ENCODE measurements at places on chromosomes 16 and 17. TPM values are rescaled to one million over a fixed set of nuclear protein-coding genes. Genes with fewer than 3 reads are reported as not detected.

SDR42E1 gene
- total RNA-seq = under 0.01 TPM

ERN2 gene
- not detected for total RNA-seq

NOTUM gene
- 0.25 TPM for total RNA-seq

TSPAN10 gene
- total RNA-seq = 0.25 TPM

RGS9 gene
- total RNA-seq = 13.8 TPM

EIF5A gene
- total RNA-seq = 115 TPM

CCL17 gene
- total RNA-seq = not detected

SOX8 gene
- total RNA-seq = 21.6 TPM

TBC1D3C gene
- under 0.01 TPM for total RNA-seq

CD300LB gene
- under 0.01 TPM for total RNA-seq

CACNG1 gene
- total RNA-seq = 0.25 TPM

AOC2 gene
- total RNA-seq = 0.49 TPM

AANAT gene
- not detected for total RNA-seq

ZNF469 gene
- total RNA-seq = 0.74 TPM

C17orf107 gene
- 3.7 TPM for total RNA-seq

KRT15 gene
- total RNA-seq = 0.25 TPM

CDH11 gene
- 149 TPM for total RNA-seq

PMP22 gene
- total RNA-seq = 9.1 TPM

RBFOX1 gene
- 68.8 TPM for total RNA-seq

CCL5 gene
- total RNA-seq = not detected

MT1A gene
- total RNA-seq = not detected

CARD14 gene
- 0.74 TPM for total RNA-seq
